ENCODE measurements at places on chromosomes 1 and 21. TPM values are rescaled to one million over a fixed set of nuclear protein-coding genes. Genes with fewer than 3 reads are reported as not detected.

Gene LEPR
- total RNA-seq, result 7.2 TPM

DNA sequence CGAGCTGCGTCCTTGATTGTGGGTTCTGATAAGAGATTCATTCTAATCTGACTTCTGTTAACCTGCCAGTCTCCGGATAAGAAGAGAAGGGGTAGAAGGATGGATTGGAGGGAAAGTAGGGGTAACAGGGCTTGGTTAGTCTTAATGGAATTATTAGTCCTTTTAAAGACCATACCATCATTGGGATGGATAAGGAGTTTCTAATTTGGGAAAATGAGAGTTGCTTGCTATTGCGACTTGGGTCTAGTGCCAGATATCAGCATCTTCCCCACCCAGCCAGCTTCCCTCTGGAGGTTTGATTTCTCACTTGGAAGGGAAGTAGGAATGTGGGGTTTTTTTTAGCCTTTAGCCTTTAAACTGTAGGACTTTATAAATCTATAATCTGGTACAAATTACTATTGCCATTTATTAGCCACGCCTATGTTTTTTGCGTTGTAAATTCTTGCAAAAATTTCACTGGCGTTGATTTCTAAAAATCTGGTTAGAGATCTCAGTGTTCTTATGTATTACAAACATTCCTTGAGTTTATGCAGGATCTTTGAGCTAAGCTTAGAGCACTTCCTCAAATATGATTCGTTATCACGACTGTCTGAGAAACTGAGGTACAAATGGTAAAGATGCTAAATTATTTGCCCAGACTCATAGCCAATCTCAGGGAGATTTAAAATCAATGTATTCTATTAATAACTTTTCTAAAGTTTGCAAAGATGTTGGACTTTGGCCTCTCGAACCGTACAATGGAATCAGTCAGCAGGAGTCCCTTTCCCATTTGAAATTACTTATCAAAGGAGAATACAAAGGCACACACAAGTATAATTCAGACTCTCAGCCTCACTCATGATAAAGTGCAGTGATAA, 1.3 kb downstream of the FAM20B start:
- H3K27ac ChIP-seq, result peak overlapping the region; percentile 91
- H3K27me3 ChIP-seq, result peaks cover 3% of the 10 kb centered on the region
- DNase-seq, result no peak
- no peaks in the 10 kb centered on the region for H3K36me3 ChIP-seq

GRCh38 chr1:100893718-100894117, 924 bp downstream of the EXTL2 start:
- DNase-seq, result no peak
- peak overlapping the region; percentile 99 for H3K4me3 ChIP-seq

DNA sequence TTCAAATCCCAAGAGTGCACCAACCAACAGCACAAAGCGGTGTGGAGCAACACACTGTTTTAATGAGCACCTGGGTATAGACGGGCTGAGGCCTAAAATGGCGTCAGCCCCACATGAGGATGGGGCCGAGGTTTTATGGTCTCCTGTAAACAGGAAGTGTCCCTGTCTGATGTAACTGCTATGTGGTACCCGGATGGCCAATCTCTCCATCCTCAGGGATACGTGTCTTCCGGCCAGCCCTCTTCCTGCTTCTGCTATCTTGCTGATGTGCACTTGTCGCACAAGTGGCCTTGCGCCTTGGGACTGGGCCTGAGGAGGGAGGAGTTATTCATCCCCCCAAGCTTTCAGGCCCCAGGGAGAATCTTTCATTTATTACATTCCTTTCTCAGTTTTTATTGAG, 73.5 kb downstream of the CNST start:
- peaks cover 15% of the 10 kb centered on the region for H3K36me3 ChIP-seq
- no peak for DNase-seq
- H3K4me1 ChIP-seq, result no peaks in the 10 kb centered on the region
- H3K4me3 ChIP-seq, result no peak overlapping the region
- H3K27me3 ChIP-seq, result no peaks in the 10 kb centered on the region
- H3K27ac ChIP-seq, result no peak overlapping the region

DNA sequence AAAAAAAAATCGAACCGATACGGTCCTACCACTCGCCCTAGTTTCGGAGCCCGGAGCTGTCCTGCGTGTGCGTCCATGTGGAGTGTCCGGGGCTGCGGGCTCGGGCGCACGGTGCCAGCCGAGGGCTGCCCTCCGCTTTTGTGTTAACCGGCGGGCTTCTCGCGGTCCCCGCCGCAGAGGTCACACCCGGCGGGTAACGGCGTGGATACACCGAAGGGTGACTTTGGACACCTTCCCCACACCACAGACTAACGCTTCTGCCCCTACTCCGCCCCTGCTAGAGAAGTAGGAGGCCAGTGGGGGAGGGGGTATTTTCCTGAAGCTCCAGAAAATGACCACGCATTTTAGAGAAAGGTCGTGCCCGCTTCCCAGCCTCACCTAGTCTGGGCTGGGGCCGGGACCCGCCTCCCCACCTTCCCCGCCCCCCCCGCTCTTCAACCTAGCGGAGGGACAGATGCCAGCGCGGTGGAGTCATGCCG, 609 bp upstream of the ATF3 start:
- no peaks in the 10 kb centered on the region for H3K36me3 ChIP-seq
- H3K27me3 ChIP-seq, result peaks cover 66% of the 10 kb centered on the region
- peak overlapping the region; percentile 93 for H3K4me3 ChIP-seq
- DNase-seq, result no peak
- peaks cover 35% of the 10 kb centered on the region for H3K4me1 ChIP-seq
- peak overlapping the region; percentile 98 for H3K27ac ChIP-seq

DNA sequence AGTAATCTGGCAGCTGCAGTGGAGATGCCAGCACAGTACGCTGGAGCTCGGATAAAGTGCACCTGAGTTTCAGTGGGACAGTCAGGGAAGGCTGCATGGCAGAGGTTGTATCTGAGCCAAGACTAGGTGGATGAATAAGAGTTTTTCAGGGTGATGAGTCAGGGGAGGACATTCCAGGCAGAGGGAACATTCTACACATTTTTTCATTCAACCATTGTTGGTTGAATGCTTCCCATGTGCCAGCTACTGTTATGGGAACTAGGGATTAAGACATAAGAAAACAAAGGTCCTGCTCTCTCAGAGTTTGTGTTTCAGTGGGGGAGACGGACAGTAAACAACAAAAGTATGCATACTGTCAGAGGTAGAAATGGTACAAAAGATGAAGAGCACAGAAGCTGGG, 5.2 kb downstream of the LEPR start:
- H3K4me3 ChIP-seq, result no peak overlapping the region
- DNase-seq, result no peak
- peaks cover 32% of the 10 kb centered on the region for H3K36me3 ChIP-seq

DNA sequence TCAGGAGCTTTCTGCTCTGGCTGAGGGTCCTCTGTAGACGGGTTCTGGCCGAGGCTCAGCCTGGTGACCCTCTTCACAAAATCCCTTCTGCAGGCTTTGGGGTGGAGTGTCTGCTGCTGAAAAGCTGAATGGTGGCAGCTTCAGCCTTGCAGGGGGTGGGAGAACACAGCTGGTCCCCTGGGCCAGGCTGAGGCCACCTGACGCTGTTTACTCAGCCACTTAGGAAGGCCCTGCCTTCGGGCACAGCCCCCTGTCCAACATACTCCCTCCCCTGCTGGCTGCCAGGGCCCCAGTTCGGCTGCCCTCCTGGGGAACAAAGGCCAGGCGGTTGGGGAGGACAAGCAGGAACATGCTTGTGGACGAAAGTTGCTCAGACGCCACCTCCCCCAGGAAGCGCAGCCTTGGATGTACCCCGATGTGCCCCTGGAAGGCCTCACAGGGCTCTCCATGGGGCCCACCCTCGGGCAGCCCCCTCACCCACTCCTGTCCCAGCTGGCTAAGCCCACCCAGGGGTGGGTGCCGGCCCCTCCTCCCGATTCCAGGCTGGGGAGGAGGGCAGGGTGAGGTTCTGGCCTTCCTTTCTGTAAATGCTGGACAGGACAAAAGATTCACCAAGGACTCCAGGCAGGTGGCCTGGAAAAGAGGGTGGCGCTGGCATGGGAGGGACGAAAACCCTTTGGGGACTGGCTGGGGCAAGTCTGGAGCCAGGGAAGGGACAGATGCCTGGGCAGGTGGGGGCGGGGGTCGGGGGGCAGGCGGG, at the start of gene ANKRD65:
ANKRD65 (minus strand) TSS at position 130 of the 760 bp plus-strand sequence. CDS start 271 bp downstream, outside the sequence.
- no peak for DNase-seq
- no peaks in the 10 kb centered on the region for H3K27me3 ChIP-seq
- H3K36me3 ChIP-seq, result no peaks in the 10 kb centered on the region
- H3K4me3 ChIP-seq, result peak within 1 kb of the TSS; percentile 76

- H3K4me1 ChIP-seq, result peaks cover 6% of the 10 kb centered on the region
- no peak overlapping the region for H3K27ac ChIP-seq
- DNase-seq, result no peak
- H3K36me3 ChIP-seq, result no peaks in the 10 kb centered on the region
- H3K4me3 ChIP-seq, result no peak overlapping the region
These were observed 26.4 kb upstream of the CLIC6 start for GRCh38 chr21:34642211-34643075.

- peaks cover 27% of the 10 kb centered on the region for H3K4me1 ChIP-seq
- DNase-seq, result no peak
- peaks cover 7% of the 10 kb centered on the region for H3K27me3 ChIP-seq
These were observed 5.8 kb downstream of the TIAM1 start for GRCh38 chr21:31337996-31338907.

DNA sequence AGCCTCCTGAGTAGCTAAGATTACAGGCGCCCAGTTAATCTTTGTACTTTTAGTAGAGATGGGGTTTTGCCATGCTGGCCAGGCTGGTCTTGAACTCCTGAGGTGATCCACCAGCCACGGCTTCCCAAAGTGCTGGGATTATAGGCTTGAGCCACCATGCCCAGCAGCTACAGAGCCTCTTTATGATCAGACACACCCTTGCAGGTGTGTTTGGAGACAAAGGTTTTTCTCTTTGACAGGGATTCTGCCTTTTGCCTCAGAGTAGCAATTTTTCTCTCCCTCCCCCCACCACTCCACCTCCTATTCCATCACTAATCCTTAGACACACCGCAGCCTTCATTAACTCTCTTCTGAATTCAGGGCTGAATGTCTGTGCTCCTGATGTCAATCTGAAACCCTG, 152.2 kb upstream of the NFIA start:
- H3K27ac ChIP-seq, result no peak overlapping the region
- H3K27me3 ChIP-seq, result no peaks in the 10 kb centered on the region

- no peak overlapping the region for H3K27ac ChIP-seq
- peaks cover 3% of the 10 kb centered on the region for H3K27me3 ChIP-seq
- DNase-seq, result no peak
- no peaks in the 10 kb centered on the region for H3K36me3 ChIP-seq
These were observed 409.5 kb downstream of the PLPP3 start for GRCh38 chr1:56169856-56170255.

DNA sequence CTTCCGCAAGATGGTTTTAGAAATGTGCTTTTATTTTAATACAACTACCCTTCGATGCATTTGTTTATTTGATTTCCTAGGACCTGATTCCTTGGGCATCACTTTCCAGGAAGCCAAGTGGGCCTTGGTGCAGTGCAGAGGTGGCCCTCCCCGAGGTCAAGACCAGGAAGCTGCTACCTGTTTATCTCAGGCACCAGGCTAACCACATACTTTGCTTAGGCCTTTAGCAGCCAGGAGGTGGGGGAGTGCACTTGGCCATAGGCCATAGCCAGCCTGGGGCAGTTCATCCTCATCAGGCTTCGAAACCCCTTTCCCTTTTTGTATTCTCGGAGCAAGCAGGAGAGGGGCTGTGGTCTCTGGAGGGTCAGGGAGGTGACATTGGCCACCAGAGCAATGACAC, 45.4 kb downstream of the SMYD2 start:
- H3K36me3 ChIP-seq, result peaks cover 4% of the 10 kb centered on the region
- H3K27me3 ChIP-seq, result no peaks in the 10 kb centered on the region
- DNase-seq, result no peak
- H3K27ac ChIP-seq, result no peak overlapping the region
- no peak overlapping the region for H3K4me3 ChIP-seq
- H3K4me1 ChIP-seq, result peaks cover 22% of the 10 kb centered on the region

DNA sequence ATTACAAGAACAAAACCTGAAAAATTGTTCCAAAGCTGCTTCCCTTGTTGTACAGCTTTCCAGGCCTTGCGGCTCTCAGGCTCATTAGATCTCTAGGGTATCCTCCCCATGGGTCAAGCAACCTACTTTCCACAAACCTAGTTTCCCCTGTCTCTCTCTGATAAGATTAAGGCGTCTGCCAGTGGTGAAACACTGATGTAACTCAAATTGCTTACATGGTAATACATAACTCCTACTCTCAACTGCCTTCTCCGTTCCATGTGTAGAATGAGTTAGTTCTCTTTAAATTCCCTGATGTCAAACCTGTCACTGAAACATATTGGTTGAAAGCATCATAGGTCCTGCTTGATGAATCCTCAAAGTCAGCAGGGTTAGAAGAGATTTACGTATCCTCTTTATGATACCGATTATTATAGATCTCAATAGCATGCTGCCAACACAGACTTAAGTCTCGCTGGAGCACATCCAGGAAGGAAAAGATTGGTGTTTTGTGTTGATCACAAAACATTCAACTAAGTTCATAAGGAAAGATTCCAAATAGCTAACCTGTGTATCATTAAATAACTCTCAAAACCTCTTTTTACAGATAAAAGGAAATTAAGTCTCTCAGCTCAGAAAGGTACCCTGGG, 10.6 kb downstream of the PPP1R15B start:
- DNase-seq, result no peak
- no peaks in the 10 kb centered on the region for H3K27me3 ChIP-seq
- H3K27ac ChIP-seq, result peak overlapping the region; percentile 41
